Stimulated activated CD4-positive, alpha-beta T cell treated with anti-CD3 and anti-CD28 coated beads, Interleukin-15, amount 100 ng/mL, for 1 hour (primary cell): ENCODE measurements at places on chromosomes 11 and 22.

- peak; percentile 69 for DNase-seq
Observed at GRCh38 chr11:73242251-73243092, 24.4 kb downstream of the P2RY2 start.

- DNase-seq = no peak
Observed at GRCh38 chr11:134014511-134014910, 54.4 kb upstream of the JAM3 start.

- no peak for DNase-seq
Observed at GRCh38 chr11:109085708-109086373, 336.1 kb upstream of the C11orf87 start.

GRCh38 chr22:19612866-19613572, 88.8 kb upstream of the CLDN5 start:
- no peak for DNase-seq

DNA sequence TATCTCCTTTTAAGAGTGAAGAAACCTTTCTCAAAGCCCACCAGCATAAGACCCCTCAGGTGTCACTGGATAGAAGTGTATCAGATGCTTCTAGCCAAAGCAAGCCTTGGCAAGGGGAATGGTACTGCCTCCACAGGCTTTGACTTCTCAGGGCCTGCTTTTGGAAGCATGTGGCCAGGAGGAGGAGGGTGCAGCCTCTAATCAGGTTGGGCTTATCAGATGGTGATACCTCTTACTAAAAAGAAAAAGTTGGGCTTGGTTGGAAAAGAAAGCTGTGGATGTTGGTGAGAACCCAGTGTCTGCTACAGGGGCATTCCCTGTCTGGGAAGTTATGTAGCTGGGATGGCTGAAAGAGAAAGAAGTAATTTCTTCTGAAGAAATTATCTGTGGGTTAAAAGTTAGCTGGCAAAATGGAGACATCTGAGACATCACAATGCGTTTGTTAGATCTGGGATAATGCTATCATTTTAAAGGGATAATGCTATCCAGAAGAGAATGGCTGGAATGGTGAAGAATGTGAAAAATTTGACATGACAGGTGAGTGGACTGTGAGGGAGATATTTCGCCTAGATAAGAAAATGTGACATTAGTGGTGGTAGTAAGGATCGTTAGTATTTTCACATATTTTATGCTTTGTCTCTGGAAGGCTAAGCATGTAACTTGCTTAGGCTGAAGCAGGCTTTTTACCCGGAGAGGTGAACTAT, 7.2 kb downstream of the APLP2 start:
- no peak for DNase-seq

DNA sequence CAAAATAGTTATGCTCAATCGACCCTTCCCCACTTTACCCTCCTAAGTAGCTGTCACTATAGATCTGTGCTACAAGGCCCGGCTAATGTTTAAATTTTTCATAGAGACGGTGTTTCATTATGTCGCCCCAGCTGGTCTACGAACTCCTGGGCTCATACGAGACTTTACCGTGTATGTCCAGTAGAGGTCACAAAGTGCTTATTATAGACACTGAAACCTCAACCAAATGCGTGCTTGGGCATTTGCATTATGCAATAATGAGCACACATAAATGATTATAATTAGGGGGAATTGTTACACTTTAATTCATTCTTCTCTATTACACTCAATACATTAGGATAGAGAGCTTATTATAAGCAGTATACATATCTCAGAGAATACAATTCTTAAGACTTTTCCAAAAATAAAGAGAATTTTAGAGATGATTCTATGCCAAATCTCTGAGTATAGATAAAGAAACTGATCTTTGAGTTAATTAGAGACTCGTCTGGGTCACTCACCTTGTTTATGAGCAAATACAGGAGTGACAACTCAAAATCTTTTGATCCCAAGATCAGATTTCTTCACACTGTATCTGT, 12.5 kb upstream of the MRPL16 start:
- no peak for DNase-seq

GRCh38 chr11:91608677-91609076, 615.9 kb upstream of the FAT3 start:
- DNase-seq = no peak

DNA sequence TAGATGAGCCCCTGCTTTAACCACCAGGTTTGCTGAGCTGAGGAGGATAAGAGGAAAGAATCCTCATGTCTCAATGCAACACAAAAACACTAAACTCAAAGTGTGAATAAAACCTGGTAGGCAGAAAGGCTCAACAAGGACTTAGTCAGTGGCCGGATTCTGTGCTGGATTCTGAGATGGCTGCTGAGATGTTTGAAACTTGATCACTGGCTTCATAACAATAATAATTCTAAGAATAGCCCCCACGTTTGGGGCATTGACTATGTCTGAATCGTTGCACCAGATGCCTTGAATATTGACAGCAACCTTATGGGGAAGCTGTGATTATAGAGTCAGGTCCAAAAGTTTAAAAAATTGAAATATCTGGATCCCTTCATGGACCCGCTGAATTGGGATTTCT, 4.6 kb downstream of the DKK3 start:
- no peak for DNase-seq

GRCh38 chr11:16186680-16187079, 169.7 kb downstream of the SOX6 start:
- no peak for DNase-seq

DNA sequence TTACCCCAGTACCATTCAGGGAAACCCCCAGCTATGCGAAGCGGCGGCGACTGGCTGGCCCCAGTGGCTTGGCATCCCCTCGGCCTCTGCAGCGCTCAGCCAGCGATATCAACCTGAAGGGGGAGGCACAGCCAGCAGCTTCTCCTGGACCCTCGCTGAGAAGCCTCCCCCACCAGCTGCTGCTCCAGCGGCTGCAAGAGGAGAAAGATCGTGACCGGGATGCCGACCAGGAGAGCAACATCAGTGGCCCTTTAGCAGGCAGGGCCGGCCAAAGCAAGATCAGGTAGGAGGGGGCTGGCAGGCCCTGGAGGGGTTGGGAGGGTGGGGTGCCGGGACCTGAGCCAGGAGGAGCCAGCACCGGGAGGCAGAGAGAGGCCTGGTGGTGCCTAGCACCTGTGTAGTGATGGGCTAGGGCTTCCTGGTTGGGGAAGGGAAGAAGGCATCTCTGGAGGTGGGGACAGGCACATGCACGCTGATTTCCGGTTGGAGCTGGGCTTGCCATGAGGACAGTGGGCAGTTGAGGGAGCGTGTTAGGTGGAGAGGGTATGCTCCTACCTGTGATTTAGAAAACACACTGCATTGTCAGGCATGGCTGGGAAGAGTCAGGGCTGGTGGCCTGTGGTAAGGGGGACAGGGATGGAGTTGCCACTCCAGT, 22.3 kb downstream of the SHANK3 start:
- no peak for DNase-seq

DNA sequence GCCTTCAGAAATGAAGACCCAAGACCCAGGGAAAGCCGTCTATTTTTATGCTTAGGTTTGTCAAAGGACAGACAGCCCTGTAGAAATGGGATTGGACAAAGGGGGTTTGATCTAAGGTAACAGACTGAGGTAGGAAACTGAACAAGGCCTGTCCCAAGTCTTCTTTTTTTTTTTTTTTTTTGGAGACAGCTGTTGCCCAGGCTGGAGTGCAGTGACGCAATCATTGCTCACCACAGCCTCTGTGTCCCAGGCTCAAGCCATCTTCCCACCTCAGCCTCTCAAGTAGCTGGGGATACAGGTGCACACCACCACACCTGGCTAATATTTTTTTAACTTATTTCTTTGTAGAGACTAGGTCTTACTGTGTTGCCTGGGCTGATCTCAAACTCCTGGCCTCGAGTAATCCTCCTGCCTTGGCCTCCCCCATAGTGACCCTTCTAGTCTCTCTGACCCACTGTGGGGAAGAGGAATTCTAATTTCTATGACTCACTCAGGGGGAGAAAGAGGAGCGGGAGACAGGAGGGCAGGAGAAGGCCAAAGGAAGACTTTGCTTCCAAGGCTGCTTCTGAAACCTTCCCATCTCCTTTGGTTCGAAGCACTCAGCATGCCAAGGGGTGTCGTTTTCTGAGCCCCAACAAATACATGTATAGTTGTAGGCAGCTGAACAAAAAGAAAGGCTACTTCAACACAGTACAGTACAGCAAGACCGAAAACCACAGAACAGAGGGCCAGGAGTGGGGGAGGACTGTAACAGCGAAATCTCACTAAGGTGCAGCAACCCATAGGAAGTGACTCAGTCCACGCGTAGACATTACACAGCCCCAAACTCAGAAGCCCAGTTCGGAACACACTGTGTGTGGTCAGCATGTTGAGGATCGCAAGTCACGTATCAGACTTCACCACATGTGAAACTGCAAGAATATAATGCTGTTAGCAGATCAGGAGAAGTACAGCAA, 872 bp downstream of the TMA7B start:
- peak; percentile 20 for DNase-seq

DNA sequence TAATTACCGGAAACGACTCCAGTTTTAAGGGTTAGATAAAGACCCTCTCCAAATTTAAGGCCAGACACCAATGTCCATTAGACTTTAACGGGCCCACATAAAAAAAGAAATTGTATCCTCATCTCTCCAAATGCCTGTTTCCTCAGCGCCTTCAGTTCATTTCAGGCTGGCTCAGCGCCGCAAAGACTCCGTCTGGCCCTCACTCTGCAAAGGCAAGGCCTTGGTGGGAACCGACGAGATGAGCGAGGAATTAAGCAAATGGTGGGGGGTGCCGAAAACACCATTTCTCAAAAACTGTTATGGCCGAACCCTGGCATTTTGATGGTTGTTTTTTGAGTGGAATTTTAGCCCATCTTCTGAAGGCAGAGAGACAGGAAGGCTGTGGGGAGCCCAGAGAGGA, 15.7 kb downstream of the MN1 start:
- DNase-seq = no peak

GRCh38 chr11:48064306-48064705, 83.9 kb downstream of the PTPRJ start:
- no peak for DNase-seq

- no peak for DNase-seq
Observed at GRCh38 chr22:37806409-37807333, 1.1 kb upstream of the GCAT start.

- DNase-seq = no peak
Observed at GRCh38 chr11:94681852-94682251, 86.3 kb upstream of the AMOTL1 start.

DNA sequence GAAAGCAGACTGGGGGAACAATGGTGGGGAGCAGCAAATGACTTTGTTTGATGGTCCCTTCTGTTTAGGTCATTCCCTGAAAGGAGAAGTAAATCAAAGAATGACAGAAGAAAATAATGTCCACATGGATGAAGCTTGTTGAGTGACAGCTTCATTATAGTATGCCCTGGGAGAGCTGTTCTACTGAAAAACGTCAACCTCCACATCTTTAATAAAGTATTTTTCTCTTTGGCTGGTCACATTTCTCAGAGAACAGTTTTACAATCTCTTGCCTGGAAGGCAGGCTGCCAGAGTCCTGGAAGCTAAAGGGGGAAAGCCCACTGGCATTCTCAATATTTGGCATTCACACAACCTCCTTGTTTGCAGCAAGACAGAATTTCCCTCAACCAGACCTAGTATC, 287.9 kb downstream of the SWAP70 start:
- no peak for DNase-seq

DNA sequence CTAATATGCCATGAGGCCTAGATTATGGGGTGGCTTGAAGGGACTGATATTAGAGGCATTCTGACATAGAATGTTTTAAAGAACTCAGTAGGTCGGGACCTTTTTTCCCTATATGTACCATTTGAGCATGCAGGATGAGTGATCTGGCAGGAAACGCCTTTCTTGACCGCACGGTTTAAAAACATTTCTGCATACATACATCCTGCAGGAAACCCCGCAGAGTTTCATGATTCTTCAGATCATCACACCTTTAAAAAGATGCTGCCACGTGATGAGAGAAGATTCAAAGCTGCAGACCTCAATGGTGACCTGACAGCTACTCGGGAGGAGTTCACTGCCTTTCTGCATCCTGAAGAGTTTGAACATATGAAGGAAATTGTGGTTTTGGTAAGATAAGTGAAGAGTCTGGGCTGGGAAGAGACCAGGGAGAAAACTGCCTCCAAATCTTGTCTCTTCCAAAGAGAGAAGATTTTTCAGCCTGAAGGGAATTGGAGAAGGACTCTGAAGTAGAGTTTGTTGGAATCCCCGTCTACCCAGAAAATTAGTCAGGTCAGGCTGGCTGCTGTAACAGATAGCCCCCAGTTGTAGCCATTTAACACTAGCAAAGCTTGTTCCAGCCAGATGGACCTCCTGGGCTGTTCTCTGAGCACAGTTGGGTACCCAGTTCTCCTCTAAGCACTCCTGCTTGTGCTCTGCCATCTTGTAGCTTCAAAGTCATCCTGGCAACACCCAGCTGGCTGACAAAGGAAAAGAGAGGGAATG, 7.4 kb downstream of the RCN1 start:
- DNase-seq = no peak

- DNase-seq = no peak
Observed at GRCh38 chr22:41015003-41015402, 63.8 kb downstream of the RBX1 start.

GRCh38 chr11:87353771-87354345, 316.1 kb downstream of the TMEM135 start:
- DNase-seq = no peak

DNA sequence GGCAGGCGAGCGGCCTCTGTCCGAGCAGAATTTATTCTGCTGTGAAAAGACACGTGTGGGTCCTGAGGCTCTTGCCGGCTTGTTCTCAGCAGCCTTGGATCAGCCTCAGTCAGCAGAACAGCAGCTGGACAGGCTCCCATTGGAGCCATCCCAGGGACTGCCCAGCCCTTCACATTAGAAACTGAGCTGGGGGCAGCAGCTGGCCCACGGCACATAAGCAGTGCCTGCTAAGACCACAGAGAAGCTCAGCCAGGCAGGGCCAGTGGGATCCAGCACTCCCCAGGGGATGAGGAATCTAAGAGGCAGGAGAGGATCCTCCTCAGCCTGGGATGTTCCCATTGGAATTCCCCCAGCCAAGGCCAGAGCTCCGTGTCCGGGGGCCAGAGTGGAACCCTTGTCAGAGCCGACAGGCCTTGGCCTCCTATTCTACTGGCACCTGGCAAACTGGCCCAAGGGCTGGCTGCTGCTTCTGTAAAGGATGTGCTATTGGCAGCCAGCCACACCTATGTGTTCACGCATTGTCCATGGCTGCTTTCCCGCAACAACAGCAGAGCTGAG, 18.2 kb downstream of the RTN4R start:
- no peak for DNase-seq

DNA sequence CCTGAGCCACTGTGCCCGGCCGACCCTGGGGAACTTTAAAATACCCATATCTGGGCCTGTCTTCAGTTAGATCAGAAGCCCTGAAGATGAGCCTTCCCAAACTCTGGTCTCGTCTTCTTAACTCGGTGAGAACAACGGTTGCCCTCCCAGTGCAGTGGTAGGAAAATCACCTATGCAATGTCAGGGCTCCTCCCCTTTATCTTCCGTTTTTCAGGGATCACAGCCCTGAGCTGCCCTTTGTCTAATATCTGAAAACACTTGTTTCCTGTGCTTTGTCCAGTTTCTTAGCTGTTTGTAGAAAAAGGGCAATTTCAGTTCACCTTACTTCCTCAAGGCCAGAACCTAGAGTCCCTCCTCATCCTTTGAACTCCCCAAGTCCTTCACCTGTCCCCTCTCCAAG, 9.4 kb downstream of the DRAP1 start:
- no peak for DNase-seq

- DNase-seq = no peak
Observed at GRCh38 chr11:10641912-10642697, 51.5 kb downstream of the IRAG1 start.

- DNase-seq = no peak
Observed at GRCh38 chr11:5197536-5197935, 2.9 kb downstream of the OR51V1 start.

GRCh38 chr11:117259417-117259816, 26.9 kb downstream of the RNF214 start:
- no peak for DNase-seq

GRCh38 chr11:95585069-95585751, 204.4 kb downstream of the FAM76B start:
- DNase-seq = no peak

GRCh38 chr22:47201186-47201995, 438.9 kb downstream of the TBC1D22A start:
- no peak for DNase-seq
